Inflammatory macrophage treated with lipopolysaccharide for 4 hours (primary cell): ENCODE measurements at places on chromosomes 4 and X.

- DNase-seq, result peak; percentile 60
These were observed 6.3 kb downstream of the MEPE start for GRCh38 chr4:87838890-87839591.

DNA sequence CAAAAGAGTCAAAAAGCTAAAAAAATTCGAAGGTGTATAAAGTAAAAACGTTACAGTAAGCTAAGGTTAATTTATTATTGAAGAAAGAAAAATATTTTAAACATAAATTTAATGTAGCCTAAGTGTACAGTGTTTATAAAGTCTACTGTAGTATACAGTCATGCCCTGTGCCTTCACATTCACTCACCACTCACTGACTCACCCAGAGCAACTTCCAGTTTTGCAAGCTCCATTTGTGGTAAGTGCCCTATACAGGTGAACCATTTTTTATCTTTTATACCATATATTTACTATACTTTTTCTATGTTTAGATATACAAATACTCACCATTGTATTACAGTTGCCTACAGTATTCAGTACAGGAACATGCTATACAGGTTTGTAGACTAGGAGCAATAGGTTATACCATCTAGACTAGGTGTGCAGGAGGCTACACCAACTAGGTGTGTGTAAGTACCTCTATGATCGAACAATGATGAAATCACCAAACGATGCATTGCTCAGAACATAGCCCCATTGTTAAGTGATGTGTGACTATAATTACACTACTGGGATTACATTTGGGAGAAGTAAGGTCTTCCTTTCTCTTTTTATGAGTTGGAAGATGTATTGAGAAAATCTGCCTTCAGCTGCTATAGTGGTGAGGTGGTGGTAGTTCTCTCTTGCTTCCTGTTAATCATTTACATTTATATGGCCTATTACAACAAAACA is 27.2 kb downstream of the TMSB4X start:
- DNase-seq, result peak; percentile 61

- DNase-seq, result peak; percentile 59
These were observed 675 bp downstream of the PRIMPOL start for GRCh38 chr4:184649971-184650855.

DNA sequence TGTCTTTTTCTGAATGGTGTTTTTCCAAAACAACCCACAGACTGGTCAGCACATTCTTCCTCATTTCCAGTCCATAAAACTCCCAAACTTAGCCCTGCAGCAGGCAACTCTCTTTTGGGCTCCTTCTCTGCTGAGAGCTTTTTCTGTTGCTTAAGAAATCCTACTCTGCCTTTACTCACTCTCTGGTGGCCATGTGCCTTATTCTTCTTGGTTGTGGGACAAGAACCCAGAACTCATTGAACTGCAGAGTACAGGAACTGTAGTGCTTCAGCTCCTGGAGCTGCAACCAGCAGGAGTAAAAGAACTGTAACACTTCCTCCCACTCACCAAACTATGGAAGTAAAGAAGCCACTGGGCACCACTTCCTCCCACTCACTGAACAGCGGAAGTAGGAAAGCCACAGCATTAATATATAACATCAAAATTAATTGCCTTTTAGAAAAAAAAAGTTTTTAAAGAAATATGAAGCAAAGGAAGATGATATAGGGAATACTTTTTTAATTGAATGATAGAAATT is 864.1 kb upstream of the PCDH10 start:
- DNase-seq, result no peak

DNA sequence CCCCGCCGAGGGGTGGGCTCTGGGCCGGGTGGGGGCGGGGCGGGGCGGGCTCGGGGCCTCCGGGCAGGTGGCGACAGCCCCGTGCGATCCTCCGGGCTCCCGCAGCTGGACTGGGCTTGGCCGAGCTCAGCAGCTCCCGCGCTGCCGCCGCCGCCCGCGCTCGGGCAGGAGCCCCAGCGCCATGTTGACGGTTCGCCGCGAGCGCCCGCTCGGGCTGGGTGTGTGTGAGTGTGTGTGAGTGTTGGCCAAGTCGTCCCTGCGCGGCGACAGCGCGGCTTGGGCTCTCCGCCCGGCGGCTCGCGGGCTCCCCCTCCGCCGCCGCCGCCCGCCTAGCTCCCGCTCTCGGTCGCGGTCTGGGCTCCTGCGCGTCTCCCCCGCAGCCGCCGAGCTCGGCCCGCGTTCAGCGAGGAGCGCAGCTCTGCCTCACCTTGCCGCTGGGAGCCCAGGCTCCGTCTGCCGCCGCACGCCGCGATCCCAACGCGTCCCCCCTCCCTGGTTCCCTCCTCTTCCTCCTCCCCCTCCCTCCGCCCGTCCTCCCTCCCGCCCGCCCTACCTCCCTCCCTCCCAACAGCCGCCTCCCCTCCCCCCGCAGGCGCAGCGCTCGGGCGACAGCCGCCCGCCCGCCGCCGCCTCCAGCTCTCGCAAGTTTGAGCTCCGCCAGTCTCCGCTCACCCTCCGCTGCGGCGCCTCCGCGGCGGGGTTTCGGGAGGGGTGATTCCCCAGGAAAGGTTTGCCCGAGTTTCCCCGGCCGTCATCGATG is at the start of gene BCOR:
TSS of gene BCOR (minus strand) at position 455 of the 760 bp plus-strand sequence. CDS start 20,029 bp downstream, outside the sequence.
- DNase-seq, result peak; percentile 48

DNA sequence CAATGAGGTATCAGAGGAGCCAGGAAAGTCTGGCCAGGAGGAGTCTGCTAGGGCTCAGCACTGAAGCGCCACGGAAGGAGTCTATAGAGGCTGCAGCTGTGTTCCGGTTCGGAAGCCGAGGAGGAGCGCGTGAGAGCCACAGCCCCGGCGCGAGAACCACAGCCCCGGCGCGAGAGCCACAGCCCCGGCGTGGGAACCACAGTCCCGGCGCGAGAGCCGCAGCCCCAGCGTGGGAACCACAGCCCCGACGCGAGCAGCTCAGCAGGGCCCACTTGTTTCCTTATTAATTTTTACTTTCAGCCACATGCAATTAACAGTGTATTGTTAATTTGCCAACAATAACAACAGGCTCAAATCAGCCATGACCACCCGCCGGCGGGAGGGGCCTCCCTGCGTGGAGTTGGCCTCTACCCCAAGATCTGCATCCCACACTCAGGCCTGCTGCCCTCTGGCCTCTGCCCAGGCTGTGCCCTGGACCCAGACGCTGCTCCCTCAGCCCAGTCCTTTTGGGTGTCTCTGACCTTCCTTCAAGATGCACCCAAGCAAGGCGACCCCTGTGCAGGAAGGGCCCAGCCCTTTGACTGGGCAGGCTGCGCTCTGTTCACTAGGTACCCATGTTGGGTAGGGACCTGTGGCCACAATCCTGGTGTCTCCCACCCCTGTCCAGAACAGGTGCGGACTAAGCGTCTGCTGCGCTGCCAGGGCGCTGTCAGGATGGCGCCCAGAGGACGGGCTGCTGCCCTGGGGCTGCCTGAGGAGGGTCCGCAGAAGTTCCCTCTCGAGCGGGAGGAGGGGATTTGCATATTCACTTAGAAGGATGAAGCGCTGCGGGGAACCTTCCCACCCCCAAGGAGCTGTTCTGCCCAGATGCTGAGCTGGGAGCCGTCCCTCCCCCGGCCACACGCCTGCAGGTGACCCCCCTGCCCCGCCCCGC is 113.8 kb downstream of the ADRA2C start:
- no peak for DNase-seq

GRCh38 chr4:82802911-82803310 is 4.3 kb upstream of the SCD5 start:
- peak; percentile 53 for DNase-seq

DNA sequence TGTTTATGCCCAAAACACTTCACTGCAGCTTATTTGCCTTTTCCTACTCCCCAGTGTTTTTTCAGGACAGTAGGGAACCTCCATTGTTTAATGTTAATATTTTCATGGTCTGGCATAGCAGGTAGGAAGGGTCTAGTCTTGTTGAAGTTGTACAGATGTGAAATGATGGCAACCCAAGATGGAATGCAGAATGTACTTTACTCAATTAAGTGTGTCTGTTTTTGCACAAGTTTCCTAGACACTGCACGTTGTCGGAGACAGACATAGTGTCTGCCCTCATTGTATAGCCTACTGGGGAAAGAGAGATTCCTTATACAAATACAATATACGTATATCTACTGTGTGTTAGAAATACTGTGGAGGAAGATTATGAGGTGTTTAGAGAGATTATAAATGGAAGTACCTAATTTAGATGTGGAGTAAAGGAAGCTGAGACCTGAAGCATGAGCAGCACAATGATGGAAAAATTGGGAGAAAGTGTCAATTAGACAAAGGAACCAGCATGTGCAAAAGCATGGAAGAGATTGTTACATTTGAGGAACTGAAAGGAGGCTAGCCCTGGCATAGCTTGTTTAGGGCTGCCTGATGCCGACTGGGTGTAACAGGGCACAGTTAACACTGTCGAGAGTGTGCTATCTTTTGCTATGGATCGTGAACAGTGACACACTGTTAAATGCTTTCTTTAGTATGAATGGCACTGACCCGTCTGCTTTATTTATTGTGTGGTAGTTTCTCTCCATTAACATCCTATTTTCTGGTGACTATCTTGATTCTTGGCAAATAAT is 18.4 kb downstream of the CPEB2 start:
- peak; percentile 31 for DNase-seq

DNA sequence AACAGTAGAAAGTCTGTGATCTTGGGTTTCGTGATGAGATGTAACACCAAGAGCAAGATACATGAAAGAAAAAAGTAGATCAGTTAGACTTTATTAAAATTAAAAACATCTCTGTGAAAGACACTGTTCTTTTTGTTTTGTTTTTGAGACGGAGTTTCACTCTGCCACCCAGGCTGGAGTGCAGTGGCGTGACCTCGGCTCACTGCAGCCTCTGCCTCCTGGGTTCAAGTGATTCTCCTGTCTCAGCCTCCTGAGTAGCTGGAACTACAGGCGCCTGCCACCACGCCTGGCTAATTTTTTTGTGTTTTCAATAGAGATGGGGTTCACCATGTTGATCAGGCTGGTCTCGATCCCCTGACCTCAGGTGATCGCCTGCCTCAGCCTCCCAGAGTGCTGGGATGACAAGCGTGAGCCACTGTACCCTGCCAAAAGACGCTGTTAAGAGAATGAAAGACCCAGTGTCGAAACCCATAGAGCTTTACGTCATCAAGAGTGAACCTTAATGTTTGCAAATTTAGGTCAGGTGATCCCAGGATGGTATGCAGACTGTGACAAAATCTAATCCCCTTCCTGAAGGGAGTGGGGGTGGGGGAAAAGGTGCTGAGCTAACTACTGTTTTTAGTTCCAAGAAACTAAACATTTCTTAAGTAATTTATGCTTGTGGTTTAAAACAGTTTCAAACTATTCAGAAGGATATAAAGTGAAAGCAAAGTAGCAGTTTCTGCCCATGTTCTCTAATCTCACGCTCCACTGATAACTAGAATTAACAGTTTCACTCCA is 8.0 kb downstream of the OFD1 start:
- peak; percentile 52 for DNase-seq

GRCh38 chrX:135481696-135482179 is 38.7 kb upstream of the INTS6L start:
- DNase-seq, result no peak

GRCh38 chrX:33183361-33183760 is 28.0 kb downstream of the DMD start:
- no peak for DNase-seq

- DNase-seq, result peak; percentile 1
These were observed 154.5 kb downstream of the ATP10D start for GRCh38 chr4:47639531-47639930.
